Tongue (tissue), 3 donors: ENCODE measurements at places on chromosomes 6 and 20.

DNA sequence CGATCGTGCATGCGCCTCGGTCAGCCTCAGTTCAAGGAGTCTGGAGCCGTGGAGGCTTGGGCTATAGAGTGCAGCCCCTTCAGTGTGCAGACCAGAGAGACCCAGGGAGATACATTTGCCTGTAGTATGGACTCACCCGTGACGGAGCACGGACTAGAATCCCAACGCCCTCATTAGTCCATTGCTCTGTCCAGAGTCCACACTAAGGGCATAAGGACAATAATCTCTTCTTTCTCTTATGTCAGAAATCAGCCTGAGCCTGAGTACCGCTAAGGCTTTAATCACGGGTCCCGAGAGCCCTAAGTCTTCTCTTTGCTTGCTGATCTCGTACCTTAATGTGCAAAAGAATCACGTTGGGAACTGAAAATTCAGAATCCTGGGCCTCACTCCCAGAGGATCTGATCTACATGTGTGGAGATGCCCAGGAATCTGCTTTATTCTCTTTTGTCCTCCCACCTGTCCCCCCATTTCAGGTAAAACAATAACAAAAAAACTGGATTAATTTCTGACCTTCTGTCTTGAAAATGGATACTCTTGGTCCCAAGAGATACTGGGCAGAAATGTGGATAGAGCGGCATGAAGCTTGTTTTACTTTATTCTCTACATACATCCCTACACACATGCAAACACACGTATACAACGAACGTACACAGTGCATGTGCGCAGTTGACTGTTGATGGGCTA is 671 bp downstream of the BPHL start:
- DNase-seq, result no peak

DNA sequence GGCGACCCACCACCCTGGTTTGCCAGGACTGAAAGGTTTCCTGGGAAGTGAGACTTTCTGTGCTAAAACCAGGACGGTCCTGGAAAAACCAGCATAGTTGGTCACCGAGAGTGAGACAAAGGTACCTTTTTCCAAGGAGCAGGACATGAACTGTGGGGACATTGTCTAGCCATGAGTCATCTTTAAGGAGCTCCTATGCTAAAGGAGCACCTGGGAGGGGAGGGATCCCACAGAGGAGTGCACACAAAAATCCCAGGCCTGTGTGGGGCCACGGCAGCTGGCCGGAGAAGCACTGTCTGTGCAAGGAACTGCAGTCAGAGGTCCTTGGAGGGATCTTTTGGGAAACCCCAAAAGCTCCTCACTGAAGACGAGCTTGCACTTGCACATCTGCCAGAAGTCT is 109.1 kb upstream of the PLEKHG1 start:
- no peak for DNase-seq

DNA sequence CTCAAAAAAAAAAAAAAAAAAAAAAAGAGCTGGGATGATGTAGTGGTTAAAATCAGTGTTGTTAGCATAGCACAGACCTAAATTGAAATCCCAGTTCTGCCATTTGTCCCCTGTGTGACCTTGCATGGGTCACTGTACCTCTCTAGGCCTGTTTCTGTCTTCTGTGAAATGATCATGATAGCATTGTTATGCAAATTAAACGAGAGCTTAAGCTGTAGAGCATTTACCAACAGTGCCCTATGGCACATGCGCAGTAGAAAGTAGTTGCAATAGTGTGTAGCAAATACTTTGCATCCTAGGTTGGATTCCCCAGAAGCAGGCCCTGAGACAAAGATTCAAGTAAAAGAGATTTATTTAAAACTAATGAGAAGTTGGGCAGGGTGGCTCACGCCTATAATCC is 7.3 kb downstream of the PSORS1C2 start:
- no peak for DNase-seq

DNA sequence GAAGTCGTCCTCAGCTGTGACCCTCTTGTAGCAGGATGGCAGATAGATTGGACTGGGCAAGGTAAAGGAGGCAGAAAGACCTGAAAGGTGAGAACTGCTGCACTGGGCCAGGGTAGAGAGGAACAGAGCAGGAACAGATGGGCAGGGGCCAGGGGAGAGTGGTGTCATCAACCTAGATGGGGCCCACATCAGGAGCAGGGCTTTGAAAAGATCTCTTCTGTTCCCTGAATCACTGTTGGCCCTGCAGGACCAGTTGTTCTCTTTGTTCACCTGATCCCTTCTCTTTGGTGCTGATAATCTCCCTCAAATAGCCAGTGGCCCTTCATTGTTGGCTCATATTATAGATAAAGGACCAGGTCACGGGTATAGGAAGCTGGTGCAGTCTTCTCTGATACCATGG is 59.9 kb downstream of the DTD1 start:
- DNase-seq, result no peak

DNA sequence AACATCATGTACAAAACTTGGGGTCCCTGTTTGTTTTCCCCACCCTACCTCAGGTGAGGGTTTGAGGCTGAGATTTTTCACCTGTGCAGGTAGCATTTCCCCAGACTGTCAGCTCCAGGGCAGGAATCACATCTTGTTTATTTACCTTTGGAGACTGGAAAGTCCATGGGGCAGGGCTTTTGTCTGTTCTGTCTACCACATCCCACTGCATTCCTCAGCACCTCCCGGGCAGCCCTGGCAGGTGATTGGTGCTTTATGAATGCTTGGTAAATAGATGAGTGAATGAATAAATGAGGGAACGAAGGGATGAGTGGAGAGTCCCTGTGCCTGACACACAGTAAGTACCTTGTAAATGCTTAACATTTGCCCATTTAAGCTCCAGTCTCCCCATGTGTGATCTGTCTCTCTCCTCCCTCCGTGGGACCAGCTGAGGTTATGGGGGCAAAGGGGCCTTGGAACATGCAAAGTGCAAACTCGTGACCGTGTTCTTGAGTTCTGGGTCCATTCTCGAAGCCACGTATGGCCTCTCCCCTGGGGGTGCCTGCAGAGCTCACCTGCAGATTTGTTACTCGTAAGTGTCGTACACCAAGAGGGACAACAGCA is 69.7 kb upstream of the PMEPA1 start:
- DNase-seq, result no peak

- DNase-seq, result no peak
Observed at GRCh38 chr6:105573138-105573537, 170.3 kb upstream of the PREP start.

- peak; percentile 10 for DNase-seq
Observed at GRCh38 chr6:90805619-90806155, 218.8 kb upstream of the MAP3K7 start.

DNA sequence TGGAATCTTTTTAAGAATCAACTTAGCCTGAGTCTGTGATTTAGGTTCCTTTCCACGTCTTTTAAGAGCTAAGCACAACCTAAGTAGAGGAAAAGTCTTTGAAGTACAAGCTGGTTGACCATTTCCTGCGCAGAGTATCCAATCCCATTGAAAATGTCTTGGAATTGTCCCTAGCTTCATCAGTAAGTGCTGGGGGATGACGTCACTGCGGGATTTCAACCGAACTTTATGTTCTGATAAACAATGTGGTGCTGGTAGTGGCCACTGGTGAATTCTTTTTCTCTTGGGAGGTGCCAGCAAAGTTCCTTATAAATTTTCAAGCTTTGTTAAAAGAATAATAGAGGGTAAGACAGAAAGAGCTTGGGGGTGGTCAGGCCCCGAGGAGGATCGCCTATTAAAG is 69.2 kb downstream of the PDE7B start:
- DNase-seq, result no peak

- no peak for DNase-seq
Observed at GRCh38 chr6:34241351-34242215, 4.9 kb downstream of the HMGA1 start.

- DNase-seq, result peak; percentile 95
Observed at GRCh38 chr6:166556863-166557322, 29.6 kb downstream of the RAMACL start.
